ENCODE measurements at places on chromosomes 3 and 15.

- no peak for DNase-seq
These were observed 41.5 kb downstream of the ADGRG7 start for GRCh38 chr3:100650651-100651619.

DNA sequence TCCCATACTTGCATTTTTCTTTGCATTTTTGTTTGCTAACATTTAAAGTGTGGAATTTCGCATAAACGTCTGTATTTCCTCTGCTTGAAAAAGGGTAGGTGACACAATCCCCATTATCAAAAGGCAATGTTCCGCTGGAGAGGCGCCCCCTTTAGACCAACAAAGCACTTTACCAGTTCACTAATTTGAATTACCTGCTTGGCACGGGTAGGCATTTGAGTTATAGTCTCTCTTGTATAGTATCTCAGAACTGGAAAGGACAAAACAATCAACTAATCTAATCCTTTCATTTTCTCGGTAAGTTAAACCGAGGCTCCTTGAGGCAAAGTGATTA is 775 bp upstream of the CCDC39 start:
- no peak for DNase-seq

DNA sequence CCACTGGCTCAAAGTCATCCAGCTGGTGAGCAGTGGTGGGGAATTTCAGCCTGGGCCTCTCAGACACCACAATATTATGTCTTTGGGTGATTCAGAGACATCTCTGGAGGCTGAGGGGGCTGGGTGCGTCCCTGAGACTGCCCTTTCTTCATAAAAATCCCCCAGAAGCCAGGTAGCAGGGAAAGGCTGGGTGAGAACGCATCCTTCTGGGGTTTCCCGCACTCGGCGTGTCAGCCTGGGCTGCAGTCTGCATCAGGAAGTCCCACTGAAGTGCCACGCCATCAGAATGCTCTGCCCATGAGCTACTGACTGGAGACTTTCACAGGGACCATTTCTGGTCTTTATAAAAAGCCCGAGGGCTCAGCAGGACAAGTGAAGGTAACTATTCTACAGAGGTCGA is 148.8 kb upstream of the SLC6A11 start:
- DNase-seq, result no peak

DNA sequence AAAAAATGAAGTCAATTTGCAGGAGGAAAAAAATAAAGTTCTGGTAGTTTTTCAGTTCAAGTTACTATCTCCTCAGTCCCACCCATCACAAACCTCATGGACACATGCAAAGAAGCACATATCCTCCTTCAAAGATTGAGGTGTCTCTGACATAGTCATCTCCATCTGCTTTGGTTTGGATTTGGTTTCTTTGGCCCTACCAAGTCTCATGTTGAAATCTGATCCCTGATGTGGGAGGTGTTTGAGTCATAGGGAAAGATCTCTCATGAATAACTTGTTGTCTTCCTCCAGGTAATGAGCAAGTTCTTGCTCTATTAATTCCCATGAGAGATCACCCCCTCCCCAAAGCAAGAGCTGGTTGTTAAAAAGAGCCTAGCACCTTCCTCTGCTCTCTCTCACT is 446.8 kb downstream of the IGSF11 start:
- no peak for DNase-seq

- no peak for DNase-seq
These were observed 35.5 kb upstream of the CGNL1 start for GRCh38 chr15:57340682-57341259.

- no peak for DNase-seq
These were observed 10.9 kb upstream of the OXTR start for GRCh38 chr3:8780279-8780678.

DNA sequence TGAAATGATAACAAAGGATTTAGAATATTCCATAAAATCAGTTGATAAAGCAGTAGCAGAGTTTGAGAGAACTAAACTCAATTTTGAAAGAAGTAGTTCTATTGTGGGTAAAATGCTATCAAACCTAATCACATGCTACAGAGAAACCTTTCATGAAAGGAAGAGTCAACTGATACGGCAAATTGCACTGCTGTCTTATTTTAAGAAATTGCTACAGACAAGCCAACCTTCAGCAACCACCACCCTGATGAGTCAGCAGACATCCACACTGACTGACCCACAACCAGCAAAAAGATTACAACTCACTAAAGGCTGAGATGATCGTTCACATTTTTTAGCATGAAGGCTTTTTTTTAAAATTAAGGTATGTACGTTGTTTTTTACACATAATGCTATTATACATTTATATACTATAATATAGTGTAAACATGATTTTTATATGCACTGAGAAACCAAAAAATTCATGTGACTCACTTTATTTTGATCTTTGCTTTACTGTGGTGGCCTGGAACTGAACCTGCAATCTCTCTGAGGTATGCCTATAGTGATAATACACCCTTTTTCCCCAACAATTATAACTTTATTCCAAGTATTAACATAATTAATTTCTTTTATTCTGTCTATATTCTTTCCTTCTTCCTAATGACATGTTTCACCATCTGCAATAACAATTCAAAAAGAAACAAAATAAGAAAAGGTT is 109.9 kb downstream of the TBC1D5 start:
- DNase-seq, result no peak

DNA sequence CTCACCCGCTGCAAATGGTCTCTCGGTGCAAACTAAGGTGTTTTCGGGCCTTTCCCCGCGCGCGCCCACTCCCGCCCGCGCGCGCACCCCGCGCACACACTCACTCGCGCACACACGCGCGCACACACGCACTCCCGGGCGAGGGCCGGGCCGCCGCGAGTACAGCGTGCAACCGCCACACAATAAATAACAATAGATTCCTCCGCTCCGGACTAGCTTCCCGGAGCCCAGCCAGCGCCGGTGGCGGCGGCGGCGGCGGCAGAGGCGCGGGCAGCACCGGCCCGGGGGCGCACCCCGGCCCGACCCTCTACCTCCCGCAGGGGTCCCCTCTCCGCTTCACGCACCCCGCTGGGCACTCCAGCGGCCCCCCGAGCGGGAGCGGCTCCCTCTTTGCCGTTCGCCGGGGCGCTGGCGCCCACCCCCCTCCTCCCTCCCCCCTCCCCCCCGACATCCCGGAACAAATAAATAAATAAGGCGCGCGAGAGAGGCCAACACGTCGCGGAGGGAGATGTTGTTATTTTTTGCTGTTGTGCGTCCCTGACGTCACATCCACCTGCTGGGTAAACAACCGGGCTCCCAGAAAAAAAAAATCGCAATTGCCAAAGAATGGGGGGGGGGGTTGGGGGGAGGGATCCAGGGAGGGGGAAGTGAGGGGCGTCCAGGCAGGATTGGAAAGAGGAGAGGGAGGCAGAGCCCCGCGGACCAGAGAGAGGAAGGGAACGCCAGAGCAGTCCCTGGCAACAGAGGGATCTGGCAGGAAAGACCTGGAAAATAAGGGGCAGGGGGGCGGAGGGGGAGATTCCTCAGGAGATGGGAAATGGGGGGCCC is at the start of gene FOXP1:
Gene FOXP1, minus strand, starts transcription at position 163 of the 828 bp plus-strand sequence. CDS start 385,347 bp downstream, outside the sequence.
- DNase-seq, result peak; percentile 72

GRCh38 chr3:82133070-82133606 is 371.7 kb upstream of the GBE1 start:
- DNase-seq, result peak; percentile 26

DNA sequence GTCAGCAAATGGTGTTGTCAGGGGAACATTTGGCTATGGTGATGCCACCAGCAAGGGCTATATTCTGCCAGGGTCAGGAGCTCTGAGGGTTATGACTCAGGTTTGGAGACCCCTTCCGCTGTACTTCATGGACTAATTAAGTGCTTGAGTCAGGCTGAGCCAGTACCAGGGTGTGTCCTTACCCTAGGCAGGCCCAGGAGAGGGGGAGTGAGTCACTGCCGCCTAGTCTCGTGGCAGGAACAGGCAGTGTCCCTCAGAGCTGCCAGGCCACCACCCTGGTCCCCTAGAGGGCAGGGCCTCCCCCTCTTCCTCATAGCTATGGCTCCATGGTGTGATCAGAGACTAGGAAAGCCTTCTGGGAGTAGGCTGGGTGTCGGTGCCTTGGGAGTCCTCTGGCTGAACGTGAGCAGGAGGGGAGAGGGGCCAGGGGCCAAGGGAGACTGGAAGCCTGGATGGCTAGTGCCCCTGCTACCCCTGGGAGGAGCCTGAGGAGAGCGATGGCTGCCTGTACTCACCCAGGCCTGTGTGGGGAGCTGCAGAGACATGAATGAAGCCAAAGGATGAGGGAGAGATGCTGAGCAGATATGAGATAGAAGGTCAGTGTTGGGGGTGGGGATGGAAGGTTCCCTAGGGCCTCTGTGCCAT is 10.6 kb downstream of the MAPKAPK3 start:
- peak; percentile 79 for DNase-seq

DNA sequence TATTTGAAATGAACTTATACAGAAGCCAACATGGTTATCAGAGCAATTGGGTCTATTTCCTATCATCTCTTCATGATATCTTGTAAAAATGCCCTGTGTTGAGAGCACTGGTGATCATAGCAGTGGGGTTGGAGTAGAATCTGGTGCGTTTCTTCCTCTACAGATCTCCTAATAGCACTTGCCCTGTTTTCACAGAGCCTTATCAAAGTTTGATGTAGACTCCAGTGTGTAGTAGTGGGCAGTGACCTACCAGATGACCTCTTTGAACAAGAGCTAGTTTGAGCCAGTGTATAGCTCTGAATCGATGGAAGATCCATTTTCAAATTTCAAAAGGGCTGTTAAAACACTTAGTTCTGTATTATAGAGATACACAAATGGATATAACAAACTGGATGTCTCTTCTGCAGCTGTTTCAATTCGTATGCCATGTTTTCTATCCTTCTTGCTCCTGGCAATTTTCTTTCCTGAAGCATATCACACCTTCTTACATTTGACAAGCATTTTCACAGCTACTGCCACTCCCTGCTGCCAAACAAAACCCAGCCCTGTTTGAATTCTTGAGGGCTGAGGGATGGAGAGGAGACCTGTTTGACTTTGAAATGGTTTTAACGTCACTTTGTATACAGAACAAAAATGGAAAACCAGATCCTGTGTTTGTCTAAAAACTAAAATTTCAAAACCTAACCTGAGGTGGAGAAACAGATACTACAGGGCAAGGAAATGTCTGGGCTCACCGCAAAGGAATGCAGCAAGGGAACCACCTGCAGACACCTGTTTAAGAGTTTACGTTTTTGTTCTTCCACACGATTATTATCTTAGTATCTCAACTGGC is 354.5 kb upstream of the TPRG1 start:
- no peak for DNase-seq

GRCh38 chr3:16864610-16865313 is 20.0 kb upstream of the PLCL2 start:
- no peak for DNase-seq

- DNase-seq, result no peak
These were observed 10.9 kb downstream of the CCR5 start for GRCh38 chr3:46381625-46382024.

DNA sequence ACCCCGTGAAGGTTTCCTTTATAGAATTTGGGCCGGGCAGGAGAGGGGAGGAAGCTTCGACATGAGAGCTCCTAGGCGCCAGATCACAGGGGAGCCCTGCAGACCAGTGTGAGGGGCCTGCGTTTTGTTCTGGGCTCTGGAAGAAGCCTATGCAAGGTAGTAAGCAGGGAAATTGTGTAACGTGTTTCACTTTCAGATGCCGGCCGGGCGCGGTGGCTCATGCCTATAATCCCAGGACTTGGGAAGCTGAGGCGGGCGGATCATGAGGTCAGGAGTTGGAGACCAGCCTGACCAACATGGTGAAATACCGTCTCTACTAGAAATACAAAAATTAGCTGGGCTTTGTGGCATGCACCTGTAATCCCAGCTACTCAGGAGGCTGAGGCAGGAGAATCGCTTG is 65.2 kb downstream of the GABRG3 start:
- DNase-seq, result no peak

GRCh38 chr15:41603941-41604911 is 45.2 kb downstream of the TYRO3 start:
- peak; percentile 77 for DNase-seq

DNA sequence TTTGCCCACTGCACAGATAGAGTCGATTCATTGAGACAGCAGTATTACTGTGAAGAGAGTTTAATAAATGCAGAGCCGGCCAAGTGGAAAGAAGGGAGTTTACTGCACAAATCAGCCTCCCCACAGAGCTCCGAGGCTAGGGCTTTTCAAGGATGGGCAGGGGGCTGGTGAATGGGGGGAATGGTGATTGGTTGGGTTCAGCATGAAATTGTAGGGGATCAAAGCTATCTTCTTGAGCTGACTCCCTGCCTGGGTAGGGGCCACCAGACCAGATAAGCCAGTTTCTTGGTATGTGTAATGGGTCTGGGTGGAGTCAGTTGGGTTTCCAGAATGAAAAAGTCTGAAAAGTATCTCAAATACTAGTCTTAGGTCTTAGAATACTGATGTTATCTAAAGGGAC is 66.6 kb downstream of the SYNPR start:
- DNase-seq, result peak; percentile 83

- DNase-seq, result no peak
These were observed 132.5 kb downstream of the RBPMS2 start for GRCh38 chr15:64642875-64643274.

GRCh38 chr3:143826296-143826695 is 22.0 kb downstream of the SLC9A9 start:
- DNase-seq, result no peak

DNA sequence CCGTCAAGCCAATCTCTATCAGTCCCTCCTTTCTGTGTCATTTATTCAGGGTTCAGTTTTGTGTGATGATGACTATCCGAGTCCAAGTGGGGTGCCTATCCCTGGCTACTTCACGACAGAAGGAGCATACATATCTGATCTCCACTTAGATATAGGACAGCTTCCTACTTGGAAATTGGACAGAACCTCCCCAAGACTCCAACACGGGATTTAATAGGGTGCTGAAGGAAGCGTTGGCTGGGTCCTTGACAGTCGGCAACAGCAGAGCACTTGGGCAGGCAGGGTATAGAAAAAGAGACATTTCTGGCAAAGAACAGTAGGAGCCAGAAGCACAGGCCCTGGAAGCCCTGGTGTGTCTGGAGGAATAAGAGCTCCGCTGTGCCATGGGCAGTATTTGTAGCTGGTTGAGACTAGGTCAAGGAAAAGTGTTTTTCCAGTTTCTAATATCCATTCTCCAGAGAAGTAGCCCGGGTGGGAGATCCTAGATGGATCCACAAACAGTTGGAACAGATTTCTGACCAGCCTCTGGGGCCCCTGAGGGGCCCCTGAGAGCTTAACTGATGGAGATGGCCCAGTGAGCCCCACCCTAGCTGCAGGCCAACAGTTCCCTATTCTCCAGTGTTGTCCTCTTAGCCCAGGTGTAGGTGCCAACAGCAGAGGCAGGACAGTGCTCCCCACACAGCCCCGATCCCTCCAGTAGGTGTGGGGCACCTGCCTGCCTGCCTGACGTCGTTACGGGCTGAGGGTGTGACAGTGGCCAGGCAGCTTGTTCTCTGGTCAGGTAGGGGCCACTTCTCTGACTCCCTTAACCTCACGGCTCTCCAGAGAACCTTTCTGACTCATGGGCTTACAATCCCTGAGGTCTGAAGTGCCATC is 130.8 kb downstream of the CHCHD6 start:
- no peak for DNase-seq

- no peak for DNase-seq
These were observed 597.6 kb downstream of the AGBL1 start for GRCh38 chr15:86677278-86677677.

GRCh38 chr15:82846621-82847020 is 37.2 kb downstream of the WHAMM start:
- DNase-seq, result no peak

- DNase-seq, result peak; percentile 80
These were observed 44.8 kb upstream of the RNU6-1 start for GRCh38 chr15:67884514-67885174.

Data from ELF-1 (cell line).